ENCODE measurements at places on chromosomes 16 and 17.

DNA sequence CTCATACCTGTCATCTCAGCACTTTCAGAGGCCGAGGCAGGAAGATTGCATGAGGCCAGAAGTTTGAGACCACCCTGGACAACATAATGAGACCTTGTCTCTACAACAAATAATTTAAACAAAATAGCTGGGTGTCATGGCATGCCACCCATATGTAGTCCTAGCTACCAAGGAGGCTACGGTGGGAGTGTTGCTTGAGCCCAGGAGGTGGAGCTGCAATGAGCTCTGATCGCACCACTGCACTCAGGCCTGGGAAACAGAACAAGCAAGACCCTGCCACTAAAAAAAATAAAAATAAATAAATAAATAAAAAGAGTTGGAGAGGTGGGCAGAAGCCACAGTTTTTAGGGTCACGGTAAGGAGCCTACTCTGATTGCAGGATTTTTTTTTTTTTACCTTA, 136.0 kb downstream of the TANC2 start:
- no peak for DNase-seq

DNA sequence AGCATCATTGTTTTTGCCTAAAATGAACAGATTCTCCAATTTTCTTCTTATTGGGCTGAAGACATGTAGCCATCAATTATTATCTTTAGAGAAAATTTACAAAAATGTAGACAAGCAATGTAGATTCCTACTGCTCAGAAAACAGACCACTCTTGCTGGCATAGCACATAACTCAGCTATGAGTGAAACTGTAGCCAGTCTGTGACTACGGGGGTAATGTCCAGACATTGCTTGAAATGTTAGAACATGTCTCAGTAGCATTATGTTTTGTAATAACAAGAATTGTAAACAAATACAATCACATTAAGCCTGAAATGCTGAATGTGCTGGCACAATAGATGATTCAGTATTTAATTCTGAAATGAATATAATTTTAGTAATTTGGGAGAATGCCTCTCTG, 265.7 kb upstream of the KCNJ16 start:
- DNase-seq = no peak

DNA sequence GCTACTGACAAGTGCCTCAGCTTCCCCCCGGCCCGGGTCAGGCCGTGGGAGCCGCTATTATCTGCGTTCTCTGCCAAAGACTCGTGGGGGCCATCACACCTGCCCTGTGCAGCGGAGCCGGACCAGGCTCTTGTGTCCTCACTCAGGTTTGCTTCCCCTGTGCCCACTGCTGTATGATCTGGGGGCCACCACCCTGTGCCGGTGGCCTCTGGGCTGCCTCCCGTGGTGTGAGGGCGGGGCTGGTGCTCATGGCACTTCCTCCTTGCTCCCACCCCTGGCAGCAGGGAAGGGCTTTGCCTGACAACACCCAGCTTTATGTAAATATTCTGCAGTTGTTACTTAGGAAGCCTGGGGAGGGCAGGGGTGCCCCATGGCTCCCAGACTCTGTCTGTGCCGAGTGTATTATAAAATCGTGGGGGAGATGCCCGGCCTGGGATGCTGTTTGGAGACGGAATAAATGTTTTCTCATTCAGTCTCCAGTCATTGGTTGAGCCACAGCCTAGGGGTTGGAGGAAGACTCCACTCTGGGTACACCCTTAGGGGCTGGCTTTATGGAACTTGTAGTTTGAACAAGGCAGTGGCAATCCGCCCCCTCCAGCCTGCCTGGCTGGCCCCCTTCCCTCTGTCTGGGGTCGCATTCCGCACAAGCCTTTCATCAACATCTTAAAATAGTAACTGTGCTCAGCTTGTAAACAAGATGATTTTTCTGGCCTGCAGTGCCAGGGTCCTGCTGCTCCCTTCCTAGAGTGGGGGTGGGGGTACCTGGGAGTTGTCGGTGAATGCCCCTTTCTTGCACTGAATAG, 4.1 kb downstream of the SYNGR2 start:
- no peak for DNase-seq

DNA sequence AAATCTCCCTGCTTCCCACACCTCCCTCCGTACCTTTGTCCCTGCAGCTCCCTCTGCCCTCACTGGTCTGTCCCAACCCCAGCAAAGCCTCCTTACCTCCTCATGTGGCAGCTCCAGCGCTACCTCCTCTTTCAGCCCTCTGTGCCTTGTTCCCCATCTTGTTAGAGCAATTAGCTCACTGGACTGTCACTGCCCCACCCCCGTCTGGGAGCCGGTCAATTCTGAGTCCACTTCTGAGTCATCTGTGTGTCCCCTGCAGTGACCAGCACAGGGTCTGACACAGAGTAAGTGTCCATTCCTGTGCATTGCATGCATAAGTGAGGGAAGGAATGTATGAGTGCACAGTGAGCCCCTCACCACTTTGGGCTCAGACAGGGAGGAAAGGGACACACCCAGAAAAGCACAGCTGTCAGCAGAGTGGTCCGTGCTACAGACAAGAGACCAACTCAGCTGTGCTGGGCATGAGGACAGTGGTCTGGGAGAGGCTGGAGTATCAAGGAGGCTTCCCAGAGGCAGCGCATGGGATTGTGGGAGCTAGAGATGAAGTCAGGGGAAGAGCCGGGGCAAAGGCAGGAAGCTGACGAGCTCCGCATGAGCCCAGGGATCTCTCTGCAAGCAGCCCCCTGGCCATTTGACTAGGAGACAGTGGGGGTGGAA, 45.9 kb downstream of the PITPNM3 start:
- DNase-seq = no peak

DNA sequence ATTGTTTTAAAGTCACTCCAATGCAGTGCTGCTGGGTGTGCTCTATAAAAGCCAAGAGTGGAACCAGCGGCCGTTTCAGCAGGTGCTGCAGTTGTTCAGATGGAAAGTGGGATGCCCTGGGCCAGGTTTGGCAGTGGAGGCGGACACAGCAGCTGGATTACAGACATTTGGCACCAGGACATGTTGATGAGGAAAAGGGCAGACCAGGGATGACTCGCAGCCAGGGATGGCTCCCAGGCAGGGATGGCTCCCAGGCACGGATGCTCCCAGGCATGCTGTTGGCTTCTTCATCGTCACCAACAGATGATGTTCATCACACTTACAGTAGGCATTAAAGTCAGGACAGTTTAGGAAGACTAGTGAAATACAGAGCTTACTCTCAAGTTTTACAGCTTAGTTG, 10.0 kb downstream of the GAN start:
- DNase-seq = no peak

DNA sequence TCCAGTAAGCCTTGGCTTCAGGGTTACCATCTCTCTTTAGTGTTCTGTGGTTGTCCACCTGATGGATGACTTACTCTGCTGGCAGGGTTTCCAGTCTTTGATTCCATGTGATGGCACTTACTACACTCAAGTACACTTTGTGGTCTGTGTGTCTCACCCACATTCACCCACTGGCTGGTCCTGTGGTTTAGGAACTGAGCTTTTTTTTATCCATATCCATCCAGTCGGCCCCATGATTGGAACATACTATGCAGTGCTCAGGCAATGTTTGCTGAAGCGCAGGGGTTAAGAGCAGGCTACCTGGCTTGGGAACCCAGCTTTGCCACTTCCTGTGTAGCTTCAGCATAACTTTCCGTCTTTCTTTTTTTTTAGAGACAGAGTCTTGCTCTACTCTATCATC, 2.8 kb upstream of the FUS start:
- DNase-seq = peak; percentile 64

GRCh38 chr17:68398691-68399637, 58.3 kb downstream of the WIPI1 start:
- DNase-seq = peak; percentile 49

- no peak for DNase-seq
Observed at GRCh38 chr17:35856603-35857002, 12.1 kb downstream of the HEATR9 start.

- no peak for DNase-seq
Observed at GRCh38 chr16:88430185-88430523, 22.9 kb upstream of the ZFPM1 start.

GRCh38 chr16:48367441-48368049, 17.7 kb downstream of the SIAH1 start:
- no peak for DNase-seq

- DNase-seq = no peak
Observed at GRCh38 chr17:40699853-40700252, 3.7 kb downstream of the KRT24 start.

DNA sequence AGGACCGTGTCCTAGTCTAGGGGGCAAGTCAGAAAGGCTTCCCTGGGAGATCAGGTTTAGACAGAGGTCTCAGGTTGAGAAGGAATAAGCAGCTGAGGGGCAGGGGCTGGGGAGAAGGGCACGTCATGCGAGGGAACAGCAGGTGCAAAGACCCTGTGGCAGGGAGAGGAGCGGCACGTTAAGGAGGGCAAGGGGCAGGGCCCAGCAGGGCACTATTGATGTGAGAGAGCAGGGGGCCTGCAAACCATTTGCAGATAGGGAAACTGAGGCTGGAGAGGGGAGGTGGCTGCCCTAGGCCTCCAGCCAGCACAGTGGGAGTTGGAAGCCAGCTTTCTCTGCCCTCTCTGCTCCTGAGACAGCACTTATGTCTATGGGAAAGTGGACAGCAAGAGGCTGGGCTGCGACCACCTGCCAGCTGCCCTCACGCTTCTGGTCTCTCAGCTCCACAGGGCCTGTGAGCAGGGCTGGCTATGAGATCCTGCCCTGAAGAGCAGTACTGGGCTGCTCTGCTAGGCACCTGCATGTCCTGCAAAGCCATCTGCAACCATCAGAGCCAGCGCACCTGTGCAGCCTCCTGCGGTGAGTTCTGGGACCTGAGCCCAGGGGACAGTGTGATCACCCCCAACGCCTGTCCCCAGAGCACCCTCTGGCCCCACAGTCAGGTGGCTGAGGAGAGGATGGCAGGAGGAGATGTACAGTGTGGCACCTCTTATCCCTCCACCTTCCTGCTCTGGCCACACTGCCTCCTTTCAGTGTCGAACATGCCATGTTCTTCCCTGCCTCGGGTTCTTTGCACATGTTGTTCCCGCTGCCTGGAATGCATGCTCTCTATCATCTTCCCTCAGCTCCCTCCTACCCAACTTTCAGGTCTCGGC, 61.5 kb downstream of the USP22 start:
- DNase-seq = no peak

DNA sequence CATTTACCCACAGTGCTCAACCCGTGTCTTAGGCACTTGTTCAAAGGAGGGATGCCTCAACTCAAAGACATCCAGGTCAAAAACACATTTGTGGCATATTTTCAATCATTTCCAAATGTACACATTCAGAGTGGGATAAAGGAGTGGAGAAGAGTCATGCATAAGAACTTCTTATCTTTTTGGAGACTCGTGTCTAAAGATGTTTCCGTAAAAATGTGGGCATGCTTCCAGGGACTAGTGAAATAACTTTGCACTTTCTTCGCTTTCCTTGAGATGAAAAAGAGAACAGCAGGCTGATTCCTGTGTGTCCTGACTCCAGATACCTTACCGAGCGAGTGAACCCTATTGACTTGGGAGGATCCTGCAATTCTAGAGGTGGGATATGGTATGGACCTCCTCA, 256.6 kb upstream of the KCNJ16 start:
- no peak for DNase-seq

DNA sequence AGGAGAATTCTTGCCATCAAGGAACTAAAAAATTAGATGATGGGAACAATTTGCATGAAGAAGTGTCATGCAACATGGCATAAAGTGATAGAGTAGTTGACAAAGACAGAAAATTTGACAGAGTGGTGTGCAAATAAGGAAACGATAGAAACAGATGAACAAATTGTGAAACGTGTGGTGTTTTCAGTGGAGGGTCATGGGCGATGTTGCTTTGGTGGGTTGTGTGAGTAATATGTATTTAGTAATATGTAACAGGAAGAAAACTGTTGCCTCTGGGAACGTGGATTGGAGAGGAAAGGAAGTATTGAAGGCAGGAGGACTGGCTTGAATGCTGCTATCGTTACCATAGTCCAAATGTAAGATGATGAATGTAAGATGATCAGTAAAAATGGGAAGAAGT, 3.6 kb downstream of the COX10 start:
- no peak for DNase-seq

GRCh38 chr17:75159196-75160031, 5.1 kb upstream of the JPT1 start:
- no peak for DNase-seq

DNA sequence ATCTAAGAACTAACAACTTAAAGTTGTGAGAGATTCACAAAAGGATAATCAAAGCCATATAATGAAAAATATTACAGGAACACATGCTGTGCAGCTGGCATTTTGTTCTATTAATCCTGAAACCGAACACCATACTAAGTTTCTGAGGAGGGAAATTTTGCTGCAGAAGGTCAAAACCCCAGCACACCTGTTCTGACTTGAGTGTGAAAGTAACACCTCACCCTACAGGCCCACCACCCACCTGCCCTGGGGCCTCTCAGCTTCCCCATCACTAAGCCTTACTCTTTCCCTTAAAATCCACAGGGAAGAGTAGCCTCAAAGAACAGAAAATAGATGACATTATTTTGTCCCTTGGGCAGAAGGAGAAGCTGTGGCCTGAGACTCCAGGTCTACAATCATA, 44.8 kb downstream of the STAT5A start:
- DNase-seq = no peak

DNA sequence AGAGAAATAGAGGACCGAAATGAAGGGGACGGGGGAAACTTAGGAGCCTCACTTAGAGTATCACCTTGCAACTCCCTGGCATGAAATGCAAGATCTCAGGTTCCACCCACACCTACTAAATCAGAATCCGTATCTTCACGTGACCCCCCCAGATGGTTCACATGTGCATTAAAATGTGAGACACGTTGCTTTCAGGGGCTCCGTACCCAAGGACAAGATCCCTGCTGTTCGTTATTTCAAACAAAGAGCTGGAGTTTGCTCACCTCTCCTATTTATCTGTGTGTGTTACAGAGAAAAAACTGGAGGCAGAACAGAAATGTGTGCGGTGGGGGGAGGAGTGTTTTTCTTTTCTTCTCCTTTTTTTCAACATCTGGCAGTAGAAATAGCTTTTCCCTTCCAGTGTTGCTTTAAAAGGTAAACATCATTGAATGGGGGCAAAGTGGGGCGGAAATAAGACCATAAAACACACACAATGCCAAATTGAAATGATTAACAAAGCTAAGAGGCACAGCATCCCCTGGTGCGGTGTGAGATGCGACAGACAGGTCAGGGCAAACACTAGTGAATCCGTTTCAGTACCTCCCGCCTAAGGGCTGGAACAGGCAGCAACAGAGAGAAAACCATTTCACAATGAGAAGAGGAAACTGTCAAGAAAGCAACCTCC, 145.4 kb downstream of the SOX9 start:
- DNase-seq = no peak

GRCh38 chr16:20102021-20102420, 28.3 kb upstream of the GPR139 start:
- DNase-seq = no peak
